ENCODE measurements at places on chromosomes 16 and 17.

DNA sequence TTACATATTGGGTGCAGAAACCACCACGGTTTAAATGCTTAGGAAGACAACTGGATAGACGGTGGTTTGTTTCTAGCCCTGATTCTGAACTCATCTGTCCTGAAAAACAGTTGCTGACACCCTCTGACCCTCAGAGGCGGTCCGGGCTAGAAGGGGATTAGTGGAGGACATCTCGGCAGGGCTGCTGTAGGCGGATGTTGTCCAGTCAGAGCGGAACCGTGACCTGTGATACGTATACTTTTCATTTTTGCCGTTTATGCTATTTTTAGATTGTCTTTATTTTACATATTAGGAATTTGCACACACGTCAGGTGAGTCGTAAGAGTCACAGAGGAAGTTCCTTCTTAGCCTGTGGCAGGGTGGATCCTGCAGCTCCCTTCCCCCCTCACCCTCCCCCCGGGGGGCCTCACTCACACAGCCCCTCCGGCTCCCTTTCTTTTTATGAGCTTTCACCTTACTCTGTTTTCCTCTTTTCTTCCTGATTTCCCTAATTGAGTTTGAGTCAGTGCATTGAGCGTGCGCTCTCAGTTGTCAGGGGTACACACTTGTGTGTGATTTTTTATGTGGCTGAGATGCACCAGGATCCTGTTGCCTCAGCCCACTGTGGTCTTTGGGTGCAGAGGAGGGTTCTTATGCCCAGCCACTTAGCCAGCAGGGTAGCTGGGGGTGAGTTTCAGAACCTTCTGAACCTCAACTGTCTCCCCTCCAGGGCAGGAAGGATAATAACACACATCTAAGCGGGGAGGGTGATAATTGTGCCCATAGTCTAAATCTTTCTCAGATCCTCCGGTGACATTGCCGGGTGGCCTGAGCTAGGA, 211.1 kb upstream of the CHMP6 start:
- no peak for DNase-seq

- no peak for DNase-seq
Observed at GRCh38 chr17:70938336-70938735, 769.0 kb downstream of the KCNJ2 start.

DNA sequence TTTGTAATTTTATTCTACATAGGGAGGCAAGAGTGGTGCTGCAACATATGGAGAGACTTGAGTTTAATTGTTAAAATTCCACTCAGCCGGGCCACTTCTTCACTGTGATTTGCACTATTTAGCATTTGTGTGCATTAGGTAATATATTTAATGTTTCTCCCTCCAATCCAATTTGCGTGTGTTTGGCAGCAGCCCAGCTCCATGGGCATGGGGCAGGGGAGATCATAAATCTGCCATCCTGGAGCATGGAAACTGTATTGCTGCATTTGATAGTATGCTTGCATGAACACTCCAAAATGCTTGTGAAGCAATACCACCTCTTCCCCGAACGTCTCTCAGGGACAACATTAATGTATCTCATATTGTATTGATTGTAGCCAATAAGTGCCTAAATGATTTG, 339.1 kb upstream of the RBFOX1 start:
- DNase-seq = no peak

DNA sequence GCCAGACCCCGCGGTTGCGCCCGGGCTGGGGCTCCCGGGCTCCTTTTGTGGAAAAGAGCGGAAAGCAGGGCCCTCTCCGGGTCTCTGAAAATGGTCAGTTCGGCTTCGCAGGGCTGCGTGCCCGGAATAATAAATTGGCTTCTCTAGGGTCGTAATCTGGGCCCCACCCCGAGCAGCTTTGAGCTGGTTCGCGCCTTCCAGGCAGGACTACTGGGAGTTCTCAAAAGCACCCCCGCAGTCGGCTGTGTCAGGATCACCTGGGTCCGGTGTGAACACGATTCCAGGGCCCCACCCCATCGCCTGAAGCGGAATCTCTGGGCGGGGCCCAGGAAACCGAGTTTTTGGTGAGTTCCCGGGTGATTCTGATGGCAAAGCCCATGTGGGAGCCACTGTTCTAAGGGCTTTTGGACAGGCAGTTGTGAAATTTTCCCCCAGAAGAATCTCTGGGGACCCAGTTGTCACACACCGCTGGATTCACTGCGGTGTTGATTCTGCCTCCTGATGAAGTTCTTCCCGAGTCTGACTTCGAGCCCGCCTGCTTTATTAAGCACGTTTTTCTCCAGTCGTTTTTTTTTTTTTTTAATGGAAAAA, 77.0 kb downstream of the MRC2 start:
- no peak for DNase-seq

- no peak for DNase-seq
Observed at GRCh38 chr16:59909262-59909661, 1175.1 kb upstream of the GOT2 start.

GRCh38 chr16:23432176-23433128, 20.5 kb downstream of the COG7 start:
- DNase-seq = no peak

DNA sequence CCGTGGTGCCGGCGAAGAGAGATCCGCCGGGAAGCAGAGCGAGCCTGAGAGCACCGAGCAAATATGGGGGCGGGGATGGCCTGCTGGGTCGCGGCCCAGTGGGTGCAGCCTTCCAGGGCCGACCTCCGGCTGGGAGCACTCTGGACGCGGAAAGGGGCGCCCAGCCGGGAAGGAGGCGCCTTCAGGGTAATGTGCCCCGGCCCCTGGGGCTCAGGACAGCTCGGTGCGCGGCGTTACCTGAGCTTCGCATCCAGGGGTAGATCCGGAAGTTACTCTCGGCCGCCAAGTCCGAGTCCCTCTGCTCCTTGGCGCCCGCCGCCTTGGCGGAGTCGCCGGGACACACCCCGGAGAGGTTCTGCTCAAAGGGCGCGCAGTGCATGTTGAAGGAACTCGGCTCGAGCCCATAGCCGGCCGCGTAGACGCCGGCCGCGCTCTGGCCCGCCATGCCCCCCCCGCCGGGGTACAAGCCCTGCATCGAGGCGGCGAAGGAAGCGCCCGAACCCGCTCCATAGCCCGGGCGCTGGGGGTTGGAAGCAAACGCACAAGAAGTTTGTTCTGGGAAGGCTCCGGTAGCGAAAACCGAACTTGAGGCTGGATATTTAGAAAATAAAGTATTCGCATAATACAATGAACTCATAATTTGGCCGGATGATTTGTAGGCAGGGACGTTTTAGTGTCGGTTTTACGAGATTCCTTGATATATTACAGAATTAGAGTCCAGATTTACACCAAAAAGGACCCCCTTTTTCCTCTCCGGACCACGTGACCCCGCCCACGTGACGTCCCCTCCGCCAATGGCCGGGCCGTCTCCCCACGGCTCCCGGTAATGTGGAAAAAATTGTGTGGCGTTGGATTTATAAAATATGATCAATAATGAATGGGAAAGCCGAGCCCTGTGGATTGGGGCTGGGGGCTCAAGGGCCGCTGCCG, at the start of gene HOXB7:
Gene HOXB7, minus strand, starts transcription at position 736 of the 930 bp plus-strand sequence. Its CDS starts 99 bp downstream, at position 637.
- DNase-seq = peak; percentile 60

- no peak for DNase-seq
Observed at GRCh38 chr16:76670125-76670857, 393.1 kb downstream of the CNTNAP4 start.

DNA sequence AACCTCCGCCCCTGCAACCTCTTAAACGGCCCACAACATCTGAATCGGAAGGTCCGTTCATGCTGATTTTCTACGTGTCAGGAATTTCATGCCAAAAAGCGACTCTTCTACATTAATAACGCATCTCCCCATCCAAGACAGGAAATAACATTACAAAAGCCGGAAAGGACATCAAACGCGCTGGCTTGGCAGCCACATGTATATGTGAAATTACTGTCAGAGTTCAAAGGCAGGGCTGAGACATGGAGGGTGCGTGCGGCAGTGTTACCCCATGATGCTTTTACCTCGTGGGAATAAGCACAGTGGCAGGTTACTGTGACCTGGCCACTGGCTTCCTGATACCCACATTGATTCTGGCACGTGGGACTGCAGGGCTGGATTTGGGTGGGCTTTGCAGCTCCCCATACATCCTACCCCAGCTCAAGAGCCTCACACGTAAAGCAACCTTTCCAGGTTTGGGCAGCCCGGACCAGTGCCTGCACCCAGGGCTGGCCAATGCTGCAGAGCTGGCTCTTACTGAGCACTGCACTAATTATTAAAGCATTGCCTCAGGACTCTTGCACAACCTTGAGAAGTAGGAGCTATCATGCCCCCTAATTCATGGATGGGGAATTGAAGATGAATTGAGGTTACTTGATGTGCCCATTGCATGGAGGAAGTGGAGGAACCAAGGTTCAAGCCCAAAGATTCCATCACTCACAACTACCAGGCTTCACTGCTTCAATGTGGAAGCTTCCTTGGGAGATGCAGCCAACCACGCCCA, 120.6 kb upstream of the FOXF1 start:
- no peak for DNase-seq

- DNase-seq = no peak
Observed at GRCh38 chr16:68242926-68243858, 2.0 kb upstream of the PLA2G15 start.

DNA sequence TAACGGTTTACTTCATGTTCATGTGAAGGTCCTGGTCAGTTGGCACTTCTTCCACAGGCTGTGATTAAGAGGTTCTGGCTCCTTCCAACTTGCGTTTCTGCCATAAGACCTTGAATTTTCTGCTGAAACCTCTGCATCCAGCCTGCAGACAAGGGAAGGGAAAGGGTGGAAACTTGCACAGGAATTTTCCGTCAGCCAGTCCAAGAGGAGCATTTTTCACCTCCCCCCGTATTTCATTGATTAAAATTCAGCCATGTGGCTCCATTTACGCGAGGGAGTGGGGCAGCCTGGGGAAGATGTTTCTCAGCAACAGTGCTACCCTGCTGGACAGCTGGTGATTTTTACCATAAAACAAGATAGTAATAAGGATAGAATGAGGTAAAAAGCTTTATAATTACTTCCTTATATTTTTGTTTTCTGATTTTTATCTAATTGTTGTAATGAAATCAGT, 101.5 kb upstream of the SMIM36 start:
- DNase-seq = no peak

GRCh38 chr16:57091200-57091974, 996 bp upstream of the CPNE2 start:
- DNase-seq = no peak

DNA sequence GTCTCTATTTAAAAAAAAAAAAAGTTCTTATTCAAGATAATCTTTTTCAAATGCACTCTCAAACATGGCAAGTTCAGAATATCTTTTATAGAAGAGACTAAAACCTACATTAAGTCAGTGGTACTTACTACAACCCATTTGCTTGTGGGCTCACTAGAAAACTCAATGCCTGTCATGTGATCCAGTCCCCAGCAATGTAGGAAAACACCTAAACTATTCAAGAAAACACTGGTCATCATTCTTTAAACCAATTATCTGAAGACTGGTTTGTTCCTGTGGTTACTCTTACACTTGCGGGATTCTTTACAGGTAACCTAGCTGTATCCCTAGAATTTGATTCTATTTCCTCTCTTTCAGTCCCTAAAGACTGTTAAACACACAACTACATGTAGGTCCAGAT, 19.6 kb downstream of the MED13 start:
- no peak for DNase-seq

DNA sequence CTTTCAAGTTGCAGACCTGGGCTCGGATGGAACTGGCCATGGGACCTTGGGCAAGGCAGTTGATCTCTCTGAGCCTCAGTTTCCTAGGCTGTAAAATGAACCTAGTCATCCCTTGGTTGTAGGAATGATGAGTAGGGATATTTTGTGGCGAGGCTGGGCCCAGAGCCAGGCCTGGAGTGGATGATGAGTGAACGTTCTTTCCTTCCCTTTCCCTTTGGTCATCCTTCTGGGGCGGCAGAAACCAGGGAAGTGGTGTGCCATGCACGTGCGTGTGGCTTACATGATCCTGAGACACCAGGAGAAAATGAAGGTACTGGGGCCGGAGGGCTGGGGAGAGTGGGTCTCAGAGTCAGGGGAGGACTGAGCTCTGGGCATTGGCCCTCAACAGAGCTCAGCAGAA, 8.4 kb downstream of the FBRS start:
- no peak for DNase-seq

- DNase-seq = no peak
Observed at GRCh38 chr16:67275321-67275720, 4.0 kb upstream of the PLEKHG4 start.

- DNase-seq = peak; percentile 13
Observed at GRCh38 chr17:29179232-29180033, 765 bp downstream of the MYO18A start.

GRCh38 chr17:31134576-31134975, 39.8 kb downstream of the NF1 start:
- no peak for DNase-seq

- DNase-seq = no peak
Observed at GRCh38 chr17:27247958-27248342, 46.0 kb upstream of the WSB1 start.

GRCh38 chr17:63983320-63983719, 10.6 kb upstream of the SCN4A start:
- no peak for DNase-seq

GRCh38 chr17:10125531-10126275, 72.7 kb downstream of the GAS7 start:
- no peak for DNase-seq

GRCh38 chr16:24855678-24856077, 9.9 kb downstream of the SLC5A11 start:
- DNase-seq = no peak

Measured in stimulated activated CD4-positive, alpha-beta T cell treated with anti-CD3 and anti-CD28 coated beads, Interleukin-12 subunit alpha, Interleukin-12 subunit beta, amount 100 ng/mL, for 4 hours (primary cell).